Epithelial cell of proximal tubule (primary cell): ENCODE measurements at places on chromosomes 12 and 14.

DNA sequence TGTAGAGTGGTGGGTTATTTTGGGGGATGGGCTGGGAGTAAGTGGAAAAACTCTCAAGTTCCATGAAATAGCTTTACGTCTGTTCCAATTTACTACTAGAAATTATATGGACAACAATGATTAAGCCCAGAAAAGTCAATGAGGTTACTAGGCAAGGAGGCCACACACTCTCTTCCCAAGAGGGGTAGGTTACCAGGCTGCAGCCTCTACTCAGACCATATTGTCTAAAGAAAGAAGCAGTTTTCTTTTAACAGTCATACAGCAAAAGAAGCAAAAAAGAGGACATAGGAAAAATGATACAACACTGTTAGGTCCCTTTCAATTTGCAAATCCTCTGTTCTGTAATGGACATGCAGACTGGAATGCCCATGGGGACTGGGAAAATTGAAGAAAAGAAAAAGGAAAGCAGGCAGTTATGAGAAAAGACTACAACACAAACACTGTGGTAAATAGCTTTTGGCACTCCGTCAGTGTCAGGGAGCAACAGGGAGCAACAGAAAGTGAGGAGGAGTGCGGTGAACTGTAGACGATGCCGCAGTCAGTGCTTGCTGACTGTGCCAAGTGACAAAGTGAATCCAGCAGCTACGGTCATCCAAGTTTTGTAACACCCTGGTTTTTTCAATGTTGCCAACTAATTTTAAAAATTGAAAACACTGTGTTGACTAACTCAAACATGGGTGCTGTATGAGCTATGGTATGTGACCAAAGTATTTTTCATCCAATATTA, 39.8 kb upstream of the HMGA2 start:
- DNase-seq: no peak

DNA sequence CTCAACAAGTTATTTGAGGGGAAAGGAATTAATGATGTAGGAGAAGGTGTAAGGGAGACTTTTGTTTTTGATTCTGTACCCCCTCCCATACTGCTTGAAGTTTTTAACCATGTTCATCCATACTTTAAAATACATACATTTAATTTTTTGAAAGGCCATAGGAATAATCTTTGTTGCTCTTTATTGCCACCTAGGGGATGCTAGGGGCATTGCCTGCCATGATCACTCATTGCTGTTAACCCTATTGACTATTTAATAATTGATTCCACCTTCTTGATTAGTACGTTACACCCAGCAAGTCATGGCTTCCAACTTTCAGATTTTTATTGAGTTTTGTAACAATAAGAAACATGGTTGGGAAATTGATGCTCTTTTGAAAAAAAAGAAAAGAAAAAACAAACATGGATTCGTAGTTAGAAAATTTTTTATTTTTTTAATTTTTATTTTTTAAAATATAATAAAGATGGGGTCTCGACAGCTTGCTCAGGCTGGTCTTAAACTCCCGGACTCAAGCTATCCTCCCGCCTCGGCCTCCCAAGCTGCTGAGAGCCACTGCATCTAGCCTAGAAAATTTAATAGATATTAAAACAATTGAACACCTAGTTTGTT, 8.5 kb upstream of the PRKAB1 start:
- DNase-seq: no peak

GRCh38 chr12:52837413-52837741, 3.3 kb upstream of the KRT79 start:
- no peak for DNase-seq

DNA sequence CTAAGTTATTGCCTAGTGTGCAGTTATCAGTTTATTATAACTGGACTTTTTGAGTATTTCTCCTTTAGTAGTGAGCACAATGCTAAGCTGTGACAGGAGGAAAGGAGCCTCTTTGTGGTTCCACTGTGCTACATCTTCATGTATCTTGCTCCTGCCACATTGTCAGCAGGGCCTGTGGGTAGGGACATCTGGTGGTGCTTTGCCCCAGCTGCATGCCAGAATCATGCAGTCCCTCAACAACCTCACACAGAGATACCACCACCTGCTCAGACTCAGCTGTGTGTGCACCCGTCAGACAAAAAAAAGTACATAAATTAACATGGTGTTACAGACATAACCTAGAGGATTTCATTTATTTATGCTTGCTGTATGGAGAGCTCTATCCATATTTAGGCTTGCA, 51.1 kb downstream of the MIS18BP1 start:
- no peak for DNase-seq

GRCh38 chr12:23431006-23431405, 518.5 kb downstream of the SOX5 start:
- DNase-seq: peak; percentile 42

- no peak for DNase-seq
Measured at GRCh38 chr12:15212930-15213329, 8.3 kb downstream of the RERG start.

GRCh38 chr12:80582431-80582830, 125.0 kb upstream of the MYF6 start:
- DNase-seq: no peak

- no peak for DNase-seq
Measured at GRCh38 chr12:55658635-55659391, 22.1 kb downstream of the OR10P1 start.

DNA sequence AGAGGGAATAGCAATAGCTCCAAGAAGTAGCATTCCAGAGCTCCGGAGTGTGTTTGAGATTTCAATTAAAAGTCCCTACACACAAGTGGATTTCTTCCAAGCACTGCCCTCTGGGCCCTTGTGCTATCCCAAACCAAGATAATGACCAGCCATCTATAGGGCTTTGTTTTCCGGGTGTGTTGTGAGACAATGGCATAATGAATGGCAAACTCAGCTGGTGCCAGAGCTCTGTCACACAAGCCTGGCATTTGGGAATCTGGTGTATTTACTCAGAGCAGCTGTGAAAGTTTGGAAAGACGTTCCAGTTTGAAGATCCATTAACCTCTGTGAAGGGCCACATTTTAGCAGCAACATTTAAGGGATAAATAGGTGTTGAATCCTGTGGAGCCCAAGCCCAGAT, 61.2 kb upstream of the TMTC2 start:
- no peak for DNase-seq

GRCh38 chr12:52988898-52989297, 17.4 kb upstream of the EIF4B start:
- no peak for DNase-seq

- DNase-seq: no peak
Measured at GRCh38 chr14:72563676-72564075, 330.2 kb downstream of the DPF3 start.

GRCh38 chr12:70560671-70561070, 76.6 kb downstream of the PTPRB start:
- DNase-seq: no peak

DNA sequence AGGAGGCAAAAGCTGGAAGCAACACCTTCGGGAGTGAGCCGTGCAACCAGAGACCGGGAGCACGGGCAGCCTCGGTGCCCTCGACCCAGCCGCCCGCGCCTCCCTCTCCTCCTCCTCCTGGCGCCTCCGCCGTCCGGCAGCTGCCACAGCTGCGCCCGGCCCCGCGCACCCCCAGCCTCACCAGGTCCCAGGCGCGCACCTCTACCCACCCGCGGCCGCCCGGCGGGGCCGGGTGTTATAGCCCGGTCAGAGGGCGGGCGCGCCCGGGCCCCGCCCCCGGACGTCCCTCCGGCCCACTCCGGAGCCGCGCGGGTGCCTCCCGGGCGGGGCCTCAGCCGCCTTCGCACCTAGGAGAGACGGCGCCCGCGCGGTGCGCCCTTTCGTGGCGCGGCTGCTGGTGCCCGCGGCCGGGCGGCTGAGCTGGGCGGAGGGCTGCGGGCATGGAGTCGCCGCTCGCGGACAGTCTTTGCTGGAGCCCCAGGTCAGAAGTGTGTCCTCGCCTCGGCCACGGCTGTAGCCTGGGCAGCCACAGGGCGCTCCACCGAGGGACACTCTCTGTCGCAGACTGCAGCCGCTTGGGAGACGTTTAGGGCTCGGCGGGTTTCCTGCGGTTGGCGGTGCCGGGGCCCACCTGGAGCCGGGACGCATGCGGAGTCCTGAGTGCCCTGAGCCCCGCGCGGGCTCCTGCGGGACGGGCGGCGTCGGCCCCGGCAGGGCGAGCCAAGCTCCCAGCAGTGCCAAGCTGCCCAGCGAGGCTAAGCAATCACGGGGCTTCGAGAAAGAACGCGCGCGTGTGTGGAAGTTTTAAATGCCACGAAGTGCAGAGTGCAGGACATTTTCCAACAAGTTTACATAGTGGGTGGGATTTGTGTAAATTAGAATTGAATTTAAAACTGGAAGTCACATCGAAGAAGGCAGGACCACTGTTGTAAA, at the start of gene CPM:
Gene CPM (minus strand): TSS at position 211 of the 933 bp plus-strand sequence. CDS start 334 bp downstream, outside the sequence.
- no peak for DNase-seq

GRCh38 chr12:15808652-15809051, 19.5 kb upstream of the EPS8 start:
- no peak for DNase-seq

GRCh38 chr12:6768990-6769389, 2.8 kb downstream of the PTMS start:
- no peak for DNase-seq

DNA sequence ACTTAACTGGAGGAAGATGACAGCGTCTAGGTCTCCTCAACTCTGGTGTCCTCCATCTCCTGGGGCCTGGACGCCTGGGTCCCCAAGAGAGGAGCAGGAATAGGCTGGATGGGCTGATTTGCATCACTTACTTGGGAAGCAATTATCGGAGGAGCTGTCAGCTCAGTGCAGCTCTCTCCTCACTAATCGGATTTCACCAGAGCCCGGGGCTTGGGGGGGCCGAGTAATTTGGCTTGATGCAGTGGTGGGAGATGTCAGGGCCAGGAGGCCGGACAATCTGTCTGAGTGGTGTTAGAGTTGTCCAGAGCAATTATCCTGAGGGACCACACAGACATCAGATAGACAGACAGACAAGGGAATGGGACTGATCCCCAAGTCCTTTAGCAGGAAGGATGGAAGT, 4.6 kb upstream of the SMUG1 start:
- no peak for DNase-seq

GRCh38 chr14:104573930-104574329, 5.6 kb upstream of the C14orf180 start:
- DNase-seq: no peak

DNA sequence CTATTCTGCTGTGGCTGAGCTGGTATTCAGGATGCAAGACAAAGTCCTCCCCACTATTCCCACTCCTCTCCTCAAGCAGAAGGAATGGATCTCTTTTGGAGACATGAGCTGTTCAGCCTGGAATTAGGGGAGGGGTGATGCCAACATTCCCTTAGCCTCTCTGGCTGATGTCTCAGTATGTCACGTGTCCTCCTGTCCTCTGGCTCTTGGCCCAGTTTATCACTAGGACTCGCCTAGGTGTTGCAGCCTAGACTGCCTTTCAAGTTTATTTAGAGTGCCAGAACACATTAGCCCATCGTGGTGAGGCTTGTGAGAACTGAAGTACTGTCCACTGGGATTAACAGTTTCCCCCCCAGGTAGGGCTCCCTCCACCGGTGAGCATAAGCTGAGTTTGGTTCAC, 239.9 kb upstream of the MIS18BP1 start:
- DNase-seq: no peak

- no peak for DNase-seq
Measured at GRCh38 chr12:91603060-91603459, 420.4 kb upstream of the DCN start.

- DNase-seq: no peak
Measured at GRCh38 chr12:116381240-116381743, 103.8 kb upstream of the MED13L start.

GRCh38 chr14:20278414-20278813, 27.3 kb downstream of the TTC5 start:
- DNase-seq: no peak

DNA sequence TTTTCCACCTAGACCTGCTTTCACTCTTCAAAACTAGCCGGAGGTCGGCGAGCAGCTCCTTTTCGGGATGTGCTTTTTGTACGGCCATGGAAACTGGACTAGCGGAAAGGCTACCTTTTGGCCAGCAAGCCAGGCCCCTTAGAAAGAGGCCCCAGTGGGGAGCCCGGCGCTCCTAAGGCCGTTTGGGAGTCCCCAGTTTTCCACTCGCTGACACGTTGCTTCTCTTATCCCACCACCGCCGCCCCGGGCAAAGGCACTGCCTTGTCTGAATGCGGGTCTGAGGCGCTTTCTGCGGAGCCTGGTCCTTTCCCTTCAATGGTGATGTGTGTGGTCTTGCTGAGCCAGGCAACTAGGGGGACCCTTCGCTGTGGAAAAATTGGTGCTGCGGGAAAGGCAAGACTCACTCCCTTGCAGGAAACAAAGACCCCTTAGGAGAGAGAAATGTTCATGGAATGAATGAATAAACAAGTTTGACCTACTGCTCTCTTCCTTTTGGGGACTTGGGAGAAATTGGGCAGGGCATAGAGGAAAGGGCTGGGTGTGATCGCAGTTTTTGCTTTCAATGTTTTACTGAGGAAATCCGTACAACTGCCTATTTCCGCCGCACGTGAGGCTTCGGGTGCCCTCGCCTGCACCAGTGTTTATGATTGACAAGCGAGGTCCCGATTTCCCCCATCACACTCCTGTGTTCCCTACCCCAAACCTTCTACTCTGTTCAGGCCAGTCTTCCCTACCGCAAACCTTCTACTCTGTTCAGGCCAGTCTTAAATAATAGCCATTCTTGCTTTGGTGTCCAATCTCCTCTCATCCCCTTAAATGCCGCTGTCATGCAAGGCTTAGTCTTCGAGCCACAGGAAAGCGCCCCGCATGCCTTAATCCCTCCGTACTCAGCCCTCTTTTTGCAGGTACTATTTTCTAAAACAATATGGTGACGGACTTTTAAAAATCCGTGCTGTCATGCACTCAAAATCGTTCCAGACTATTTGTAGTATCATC, 1.0 kb upstream of the SLC38A2 start:
- DNase-seq: no peak

DNA sequence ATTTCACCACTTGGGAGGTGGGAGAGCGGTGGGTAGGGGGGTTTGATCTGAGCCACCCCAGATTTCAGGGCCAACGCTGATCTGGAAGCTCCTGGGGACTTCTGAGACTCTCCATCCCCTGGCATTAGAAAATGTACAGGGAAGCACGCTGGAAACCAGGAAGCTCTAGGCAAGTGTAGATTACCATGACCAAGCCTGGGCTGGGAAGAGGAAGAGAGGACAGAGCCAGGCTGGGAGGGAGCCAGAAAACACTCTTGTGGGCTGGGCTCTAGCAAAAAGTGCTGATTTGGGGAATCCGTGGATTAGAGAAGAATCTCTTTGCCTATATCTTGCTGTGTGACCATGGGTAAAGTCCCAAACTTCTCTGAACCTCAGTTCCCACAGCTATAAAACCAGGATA, 236.7 kb downstream of the BCL11B start:
- no peak for DNase-seq

- DNase-seq: peak; percentile 66
Measured at GRCh38 chr14:52059649-52060048, 9.2 kb downstream of the NID2 start.

GRCh38 chr12:116529048-116529447, 30.1 kb upstream of the MAP1LC3B2 start:
- DNase-seq: no peak

DNA sequence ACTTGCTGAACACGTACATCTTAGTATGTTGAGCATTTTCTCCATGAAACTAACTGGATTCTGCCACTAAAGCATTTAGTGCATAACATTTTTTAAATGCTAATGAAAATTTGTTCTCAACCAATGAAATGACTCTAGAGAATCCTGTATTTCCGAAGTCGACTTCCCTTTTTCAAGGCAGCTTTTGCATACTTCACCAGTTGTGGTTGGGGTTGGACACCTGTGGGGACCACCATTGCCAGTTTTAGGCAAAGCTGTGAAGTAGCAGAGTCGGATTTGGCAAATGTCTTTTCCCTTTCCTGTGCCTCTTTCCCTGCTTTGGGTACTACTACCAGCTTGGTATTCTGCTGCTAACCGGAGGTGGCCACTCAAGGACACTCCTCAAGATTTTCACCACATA, 349.2 kb downstream of the BCAT1 start:
- DNase-seq: no peak

GRCh38 chr12:85874031-85874461, at the start of gene NTS:
Gene NTS, plus strand, starts transcription at chr12:85874295. Its CDS starts 109 bp downstream, at chr12:85874404.
- DNase-seq: no peak
